CD4-positive, alpha-beta T cell (primary cell): ENCODE measurements at places on chromosomes 12 and 14.

DNA sequence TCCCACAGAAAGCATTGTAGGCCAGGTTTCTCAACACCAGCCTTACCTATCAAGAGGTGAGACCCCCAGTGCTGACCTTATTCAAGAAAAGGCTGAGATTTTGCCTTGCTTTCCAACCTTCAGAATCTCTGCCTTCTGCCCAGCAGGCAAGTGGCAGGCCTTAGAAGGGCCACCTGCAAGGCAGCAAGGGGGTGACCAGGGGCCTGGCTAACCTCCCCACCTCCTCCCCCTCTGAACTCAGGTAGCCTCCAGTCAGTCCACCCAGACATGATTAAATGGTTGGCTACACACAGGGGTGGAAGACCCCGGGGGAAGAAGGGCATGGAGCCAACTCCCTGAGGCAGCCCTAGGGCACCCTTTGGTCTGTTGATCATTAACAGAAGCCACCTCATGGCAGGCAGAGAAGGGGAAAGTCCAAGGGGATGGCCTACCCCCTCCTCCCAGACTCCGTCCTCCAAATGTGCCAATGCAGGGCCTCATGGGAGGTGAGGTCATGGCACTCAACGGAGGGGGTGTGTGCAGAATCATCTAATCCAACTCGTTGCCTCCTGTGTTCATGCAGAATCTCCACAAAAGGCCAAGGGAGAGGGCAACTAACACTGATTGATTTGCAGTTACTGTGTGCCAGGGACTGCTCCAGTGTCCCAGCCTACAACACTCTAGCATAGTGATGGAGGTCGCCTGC, 8.5 kb downstream of the ZFP36L1 start:
- DNase-seq = no peak

DNA sequence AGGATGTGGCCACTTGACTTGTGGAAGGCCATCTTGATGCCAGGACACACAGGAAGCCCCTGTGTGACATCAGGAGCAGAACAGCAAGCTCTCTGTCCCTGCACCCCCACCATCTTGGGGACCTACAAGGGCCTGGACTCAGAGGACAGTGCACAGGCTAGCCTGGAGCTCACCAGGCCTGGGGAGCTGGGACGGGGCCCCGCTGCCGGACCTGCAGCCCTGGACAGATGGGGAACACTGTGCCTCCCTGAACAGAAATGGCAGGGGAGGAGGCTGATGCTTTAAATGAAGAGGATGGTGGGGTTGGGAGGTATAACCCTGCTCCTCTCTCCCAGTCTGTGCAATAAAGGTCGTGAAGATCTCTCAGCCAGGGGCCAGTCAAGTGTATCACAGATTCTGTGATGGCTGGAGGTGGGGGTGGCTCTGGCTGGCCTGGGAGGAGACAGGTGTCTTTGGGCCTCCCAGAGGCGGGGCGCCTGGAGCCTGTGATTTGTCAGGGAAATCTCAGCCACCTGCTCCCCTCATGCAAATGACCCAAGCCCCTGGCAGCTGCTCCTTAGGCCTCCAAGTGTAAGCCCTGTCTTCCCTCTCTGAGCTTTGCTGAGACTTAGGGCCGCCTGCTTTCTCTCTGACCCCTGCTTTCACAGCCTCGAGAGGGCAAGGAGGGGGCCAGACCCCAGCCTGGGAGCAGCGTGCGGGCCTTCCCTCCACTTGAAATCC, 1.1 kb upstream of the GNB3 start:
- DNase-seq = no peak

DNA sequence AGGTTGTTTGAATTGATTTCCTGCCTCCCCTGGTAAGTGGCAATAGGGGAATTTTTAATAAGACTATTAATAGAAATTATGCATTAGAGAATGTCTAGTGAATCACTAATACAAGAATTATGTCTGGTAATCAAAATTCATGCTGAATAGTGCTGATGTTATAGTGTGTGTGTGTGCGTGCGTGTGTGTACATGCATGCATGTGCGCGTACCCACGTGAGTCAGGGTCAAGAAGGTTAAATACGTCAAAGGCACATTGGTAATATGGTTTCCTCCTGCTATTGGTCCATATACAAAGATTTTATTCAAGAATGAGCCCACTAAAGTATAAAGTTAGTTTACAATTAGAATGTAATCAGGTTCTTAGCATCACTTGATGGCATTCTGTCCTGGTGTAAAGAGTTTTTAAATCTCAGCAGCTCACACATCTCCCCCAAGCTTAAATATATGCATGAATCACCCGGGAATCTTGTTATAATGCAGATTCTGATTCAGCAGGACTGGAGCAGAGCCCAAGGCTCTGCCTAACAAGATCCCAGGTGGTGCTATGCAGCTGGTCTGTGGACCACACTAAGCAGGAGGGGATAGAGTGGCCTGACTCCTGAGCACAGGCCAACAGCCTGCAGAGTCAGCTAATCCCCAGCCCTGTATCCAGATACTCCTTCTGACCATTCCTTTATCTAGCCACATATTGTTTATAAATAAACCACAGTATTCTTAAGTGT, 43.9 kb downstream of the TTC9 start:
- no peak for DNase-seq

DNA sequence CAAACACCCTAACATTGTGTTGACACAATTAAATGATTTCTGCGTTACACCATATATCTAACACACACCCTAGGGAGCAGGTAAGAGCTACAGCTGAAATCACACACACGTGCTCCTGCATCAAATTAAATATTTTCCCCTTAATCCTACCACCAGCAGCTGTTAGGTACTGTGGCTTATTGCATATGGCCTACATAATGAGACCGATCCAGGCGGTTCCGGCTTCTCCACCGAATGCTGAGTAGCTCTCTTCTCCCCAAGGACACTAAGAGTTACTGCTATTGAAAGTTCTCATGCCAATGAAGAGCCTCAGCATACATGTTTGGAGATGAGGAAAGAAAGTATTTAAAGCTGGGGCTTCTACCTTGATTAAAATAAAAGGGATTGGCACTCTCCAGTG, 472.2 kb upstream of the STXBP6 start:
- DNase-seq = no peak

GRCh38 chr12:51217968-51218606, at the start of gene POU6F1:
TSS of gene POU6F1 (minus strand) at chr12:51218062. CDS start at chr12:51206836, 11,226 bp downstream.
- DNase-seq = peak; percentile 70

- peak; percentile 64 for DNase-seq
Observed at GRCh38 chr12:12721176-12721751, 4.1 kb downstream of the CDKN1B start.

- DNase-seq = no peak
Observed at GRCh38 chr12:22355011-22355580, 20.6 kb upstream of the ST8SIA1 start.

GRCh38 chr12:50695961-50696360, 67.9 kb upstream of the ATF1 start:
- DNase-seq = no peak

DNA sequence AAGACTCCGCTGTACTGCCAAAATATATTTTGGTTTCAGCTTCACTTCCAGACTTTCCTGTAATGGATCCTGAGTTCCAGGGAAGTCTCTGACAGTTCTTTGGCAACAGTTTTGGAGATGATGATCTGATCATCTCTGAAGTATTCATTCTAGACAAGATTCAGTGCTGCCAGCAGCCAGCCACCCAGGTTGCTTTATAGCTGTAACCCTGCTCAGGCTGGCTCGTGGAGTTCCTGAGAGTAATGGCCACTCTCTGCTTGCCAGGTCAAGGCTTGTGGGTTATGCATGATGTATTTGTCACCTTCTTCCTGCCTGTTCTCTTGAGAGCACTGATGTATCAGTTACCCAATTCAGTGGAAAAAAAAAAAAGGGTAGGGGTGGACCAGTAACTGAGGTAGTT, 124.3 kb downstream of the PPHLN1 start:
- DNase-seq = no peak

DNA sequence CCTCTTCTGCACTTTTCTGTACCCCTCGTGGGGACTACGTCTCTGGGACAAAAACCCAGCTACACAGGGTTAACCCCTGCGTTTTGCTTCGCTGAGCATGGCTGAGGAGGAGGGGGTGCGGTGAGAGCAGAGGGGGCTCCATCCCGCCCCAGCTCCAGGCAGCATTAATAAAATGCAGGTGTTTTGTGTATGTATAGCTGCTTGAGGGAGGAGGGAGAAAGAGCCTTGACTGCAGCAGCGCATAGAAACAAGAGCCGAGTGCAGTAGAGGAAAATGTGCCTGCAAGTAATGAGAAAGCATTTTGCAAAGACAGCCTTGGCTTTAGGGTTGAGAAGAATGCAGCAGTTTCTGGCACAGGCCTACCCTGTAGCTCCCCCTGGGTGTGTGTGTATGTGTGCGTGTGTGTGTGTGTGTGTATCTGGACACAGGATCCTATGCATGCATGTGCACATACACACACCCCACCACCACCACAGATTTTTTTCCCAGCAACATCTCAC, 103.9 kb downstream of the ZFP36L1 start:
- DNase-seq = no peak

GRCh38 chr12:109056891-109057290, 4.5 kb downstream of the USP30 start:
- DNase-seq = no peak

DNA sequence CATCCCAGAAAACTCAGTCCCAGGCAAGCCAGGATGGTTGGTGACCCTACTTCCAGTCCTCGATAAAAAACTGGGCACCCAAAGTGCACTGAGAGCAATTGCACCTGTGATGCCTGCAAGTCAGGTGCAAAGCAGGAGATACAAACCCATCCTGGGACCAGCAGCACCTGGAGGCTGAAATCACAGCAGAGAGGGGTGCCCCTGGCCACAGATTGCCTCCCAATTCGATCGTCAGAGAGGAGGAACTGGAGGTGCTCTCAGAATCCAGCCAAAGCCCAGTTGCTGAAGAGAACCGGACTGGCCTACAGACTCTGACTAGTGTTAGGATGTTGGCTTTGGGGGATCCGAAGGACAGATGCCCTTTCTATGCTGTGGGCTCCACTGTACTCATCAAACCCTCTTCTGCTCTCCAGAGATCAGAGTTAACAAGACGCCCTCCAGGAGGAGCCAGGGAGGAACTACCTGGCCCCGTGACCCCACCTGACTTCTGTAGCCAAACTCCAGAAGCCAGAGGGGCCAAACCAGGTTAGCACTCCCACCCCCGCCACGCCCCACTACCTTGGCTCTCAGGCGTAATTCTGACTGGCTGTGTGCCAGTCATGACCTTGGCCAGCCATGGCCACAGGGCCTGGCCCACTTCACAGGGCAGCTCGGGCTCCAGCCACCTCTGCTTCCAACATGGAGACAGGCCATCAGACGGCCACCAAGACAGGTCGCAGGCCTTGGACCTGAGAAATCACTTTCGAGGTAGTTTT, 284.5 kb upstream of the RTL1 start:
- no peak for DNase-seq

GRCh38 chr14:30195941-30196340, 268.3 kb upstream of the PRKD1 start:
- no peak for DNase-seq

DNA sequence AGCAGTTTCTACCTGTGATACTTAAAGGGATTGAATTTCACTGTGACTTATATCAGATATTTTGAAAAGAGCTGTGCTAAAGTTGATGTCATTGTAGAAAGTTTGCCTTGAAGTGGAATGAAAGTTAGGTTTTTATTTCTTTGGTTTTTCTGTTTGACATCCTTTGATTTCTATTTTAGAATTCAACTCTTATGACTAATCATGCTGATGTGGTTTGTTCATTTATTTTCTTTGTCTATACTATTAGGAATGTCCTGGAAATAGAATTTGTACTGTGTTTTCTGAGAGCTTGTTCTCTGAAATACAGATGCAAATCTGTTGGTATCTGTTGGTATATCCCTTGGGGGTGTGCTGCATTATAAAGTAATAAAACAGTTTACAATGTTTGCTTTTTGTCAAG, 3.3 kb downstream of the CNOT2 start:
- no peak for DNase-seq

DNA sequence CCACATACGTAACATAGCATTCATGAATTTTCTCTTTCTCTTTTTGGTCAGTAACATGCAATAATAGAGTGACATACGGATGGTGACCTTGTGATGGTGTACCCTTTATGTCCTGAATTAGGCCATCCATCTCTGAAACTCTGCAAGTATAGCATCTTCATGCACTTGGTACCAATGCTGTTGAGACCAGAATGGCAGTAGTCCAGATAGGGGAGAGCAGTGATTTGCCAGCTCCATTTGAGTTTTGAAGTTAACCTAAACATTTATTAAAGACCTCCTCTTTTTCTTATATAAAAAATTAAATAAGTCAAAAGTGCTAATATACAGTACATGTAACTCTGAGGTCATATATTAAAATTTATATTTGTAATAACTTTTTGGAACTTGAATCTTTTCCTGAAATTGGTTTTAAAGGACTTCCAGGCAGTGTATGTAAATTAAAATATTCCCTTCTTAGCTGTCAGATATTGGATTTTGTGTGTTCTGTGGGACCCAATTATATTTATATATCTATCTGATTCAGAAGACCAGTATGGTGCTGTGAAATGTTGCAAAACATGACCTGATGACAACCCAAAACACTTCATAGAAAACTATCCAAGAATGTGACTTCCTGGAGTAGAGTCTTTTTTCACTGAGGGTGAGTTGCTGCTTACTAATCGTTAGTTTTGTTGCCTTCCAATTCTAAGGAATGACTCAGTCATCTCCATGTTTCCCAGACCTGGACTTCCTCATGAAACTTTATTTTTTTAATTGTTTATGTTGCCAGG, 3.5 kb downstream of the ELK3 start:
- DNase-seq = no peak

DNA sequence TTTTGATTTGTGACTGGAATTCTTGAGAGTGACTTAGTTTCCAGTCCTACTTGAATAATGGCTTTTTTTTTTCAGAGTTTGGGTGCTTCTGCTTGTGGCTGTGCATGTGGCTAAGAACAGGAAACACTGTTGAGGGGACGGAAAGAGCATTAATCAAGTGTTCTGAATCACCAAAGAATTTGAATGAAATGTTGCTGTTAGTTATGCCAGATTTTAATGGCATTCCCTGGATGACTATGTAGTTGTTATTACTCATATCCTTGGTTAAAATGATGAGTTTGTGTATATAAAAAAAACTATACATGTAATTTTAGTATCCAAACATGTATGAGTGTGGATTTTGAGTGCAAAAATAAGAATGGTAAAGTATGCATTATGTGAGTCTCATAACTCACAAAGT, 347.9 kb downstream of the BCAT1 start:
- no peak for DNase-seq

DNA sequence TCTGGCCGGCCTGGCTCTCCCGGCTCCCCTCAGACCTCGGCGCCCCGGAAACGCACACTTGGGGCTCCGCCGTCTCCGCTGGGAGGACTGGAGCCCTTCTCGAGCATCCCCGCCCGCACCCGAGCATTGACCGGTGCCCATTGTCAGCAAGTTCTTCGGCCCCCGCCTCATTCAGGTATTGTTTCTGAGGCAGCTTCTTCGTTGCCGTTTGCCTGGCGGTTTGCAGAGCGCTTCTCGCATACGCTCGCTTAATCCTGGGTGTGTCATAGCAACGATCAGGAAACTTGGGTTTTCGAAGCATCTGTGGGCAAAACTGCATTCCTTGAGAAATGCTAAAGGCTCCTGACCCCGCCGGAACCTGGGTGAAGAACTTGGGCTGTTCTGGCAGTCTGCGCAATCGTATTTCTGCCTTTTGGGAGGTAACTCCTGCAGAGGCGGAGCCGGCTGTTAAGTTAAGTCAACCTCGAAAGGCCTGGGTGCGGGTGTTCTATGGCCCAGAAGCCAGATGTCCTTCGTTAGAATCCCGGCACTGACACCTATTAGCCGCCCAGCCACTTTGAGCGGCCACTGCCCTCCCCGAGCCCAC, 518 bp downstream of the GSKIP start:
- peak; percentile 54 for DNase-seq

- no peak for DNase-seq
Observed at GRCh38 chr12:71356569-71356968, 83.0 kb upstream of the LGR5 start.

- no peak for DNase-seq
Observed at GRCh38 chr12:61043838-61044237, 1216.4 kb upstream of the USP15 start.
